Pericardium fibroblast (primary cell): ENCODE measurements at places on chromosomes 3 and 15. TPM values are rescaled to one million over a fixed set of nuclear protein-coding genes. Genes with fewer than 3 reads are reported as not detected.

SST gene
- not detected in 2 replicates for total RNA-seq

AHSG gene
- total RNA-seq: not detected in 2 replicates

ZNF502 gene
- 4.1 and 4.6 TPM in 2 replicates for total RNA-seq

CFAP20DC gene
- total RNA-seq: 1.5 and 5.4 TPM in 2 replicates

BCL2A1 gene
- total RNA-seq: 0.12 TPM in 1 of 2 replicates, not detected in the other

RGMA gene
- 10.4 and 17.7 TPM in 2 replicates for total RNA-seq

CLDN1 gene
- total RNA-seq: 0.09 and 0.70 TPM in 2 replicates
